ENCODE measurements at places on chromosomes 2 and 18.

- DNase-seq: no peak
These were observed 557.0 kb upstream of the CNTNAP5 start for GRCh38 chr2:123468071-123468470.

GRCh38 chr18:45384962-45385315 is 230.3 kb upstream of the SLC14A2 start:
- no peak for DNase-seq

GRCh38 chr2:96898641-96899412 is 28.9 kb upstream of the SEMA4C start:
- DNase-seq: no peak

GRCh38 chr18:63040788-63041410 is 278.7 kb downstream of the BCL2 start:
- no peak for DNase-seq

GRCh38 chr2:100730290-100730868 is 89.6 kb upstream of the NPAS2 start:
- DNase-seq: peak; percentile 58

- DNase-seq: no peak
These were observed 10.1 kb upstream of the NEU4 start for GRCh38 chr2:241798631-241799521.

GRCh38 chr2:97749581-97749980 is 36.2 kb downstream of the ZAP70 start:
- no peak for DNase-seq

GRCh38 chr18:25875551-25876240 is 214.7 kb downstream of the SS18 start:
- no peak for DNase-seq

GRCh38 chr2:86673986-86674670 is 46.0 kb upstream of the RMND5A start:
- DNase-seq: no peak

GRCh38 chr18:31830686-31831085 is 70.0 kb upstream of the SLC25A52 start:
- no peak for DNase-seq

- no peak for DNase-seq
These were observed 127.3 kb downstream of the TTN start for GRCh38 chr2:178679891-178680290.

- no peak for DNase-seq
These were observed 734.4 kb downstream of the CBLN2 start for GRCh38 chr18:71809711-71810110.

DNA sequence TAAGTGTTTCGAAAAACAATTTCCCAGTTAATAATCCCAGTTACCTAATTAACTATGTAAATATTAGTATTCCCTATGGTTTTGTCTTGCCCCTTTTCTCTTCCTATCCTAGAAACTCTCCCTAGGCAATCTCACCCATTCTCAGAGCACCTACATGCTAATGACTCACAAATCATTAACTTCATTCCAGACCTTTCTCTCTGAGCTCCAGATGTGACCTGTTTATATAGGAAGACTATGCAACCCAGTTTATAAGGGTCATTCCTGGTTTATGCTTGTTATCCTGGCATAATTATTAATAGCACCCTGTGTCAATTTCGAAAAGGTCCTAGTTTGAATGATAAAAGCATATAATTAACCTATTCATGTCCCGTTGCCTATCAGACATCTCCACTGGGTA is 14.8 kb upstream of the SERTAD2 start:
- no peak for DNase-seq

DNA sequence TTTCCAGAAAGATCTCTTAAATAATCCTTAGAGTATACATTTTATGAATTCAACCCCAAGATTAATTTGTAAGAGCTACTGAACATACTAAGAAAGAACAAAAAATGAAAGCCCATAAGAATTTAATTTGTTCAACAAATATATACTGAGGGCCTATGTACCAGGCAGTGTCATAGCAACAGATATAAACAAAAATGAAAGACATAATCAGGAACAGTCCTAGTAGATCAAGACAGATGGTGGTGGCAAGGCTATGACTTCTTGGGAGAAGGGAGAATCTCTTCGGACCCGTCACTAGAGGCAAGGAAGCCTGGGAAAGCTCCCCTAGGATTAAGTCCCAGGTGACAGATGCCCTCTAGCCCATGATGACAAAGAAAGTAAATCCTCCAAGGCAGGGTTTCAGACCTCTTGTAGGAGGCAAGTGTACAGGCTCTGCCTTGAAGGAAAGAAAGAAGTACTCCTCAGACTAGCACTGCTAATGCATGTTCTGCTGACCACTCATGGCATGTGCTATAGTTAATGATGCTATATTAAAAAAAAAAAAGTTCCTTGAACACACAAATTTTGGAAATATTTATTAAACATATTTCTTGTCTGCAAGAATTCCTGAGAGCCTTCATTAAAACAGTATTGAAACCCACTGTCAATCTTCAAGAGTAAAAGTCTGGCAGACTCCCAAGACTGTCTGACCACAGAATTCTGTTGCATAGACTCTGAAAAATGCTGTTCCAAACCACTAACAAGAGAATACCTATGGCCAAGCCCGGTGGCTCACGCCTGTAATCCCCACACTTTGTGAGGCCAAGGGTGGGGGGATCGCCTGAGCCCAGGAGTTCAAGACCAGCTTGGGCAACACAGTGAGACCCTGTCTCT is 31.5 kb downstream of the NOL10 start:
- DNase-seq: no peak

DNA sequence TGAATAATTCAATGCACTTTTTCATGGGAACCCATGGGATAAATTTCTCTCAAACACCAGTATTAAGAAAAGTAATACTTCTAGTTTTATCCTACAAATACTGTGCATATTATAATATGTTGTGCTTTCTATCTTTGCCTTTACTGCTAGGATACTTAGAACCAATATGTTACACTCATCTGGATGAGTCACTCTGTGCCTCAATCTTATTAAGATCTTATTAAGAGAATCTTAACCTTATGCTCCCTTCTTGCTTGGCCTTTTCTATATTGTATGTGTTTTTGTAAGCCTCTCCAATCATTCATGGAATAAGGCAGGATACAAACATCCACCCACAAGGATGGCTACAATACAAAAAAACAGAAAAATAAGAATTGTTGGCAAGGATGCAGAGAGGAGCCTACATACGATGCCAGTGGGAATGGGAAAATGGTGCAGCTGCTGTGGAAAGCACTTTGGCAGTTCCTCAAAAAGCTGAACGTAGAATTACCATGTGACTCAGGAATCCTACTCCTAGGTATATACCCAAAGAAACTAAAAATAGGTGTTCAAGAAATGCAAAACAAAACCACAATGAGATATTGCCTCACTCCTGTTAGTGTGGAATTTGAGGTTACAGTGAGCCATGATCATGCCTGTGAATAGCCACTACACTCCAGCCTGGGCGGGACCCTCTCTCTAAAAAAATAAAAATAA is 10.7 kb upstream of the TWSG1 start:
- no peak for DNase-seq

DNA sequence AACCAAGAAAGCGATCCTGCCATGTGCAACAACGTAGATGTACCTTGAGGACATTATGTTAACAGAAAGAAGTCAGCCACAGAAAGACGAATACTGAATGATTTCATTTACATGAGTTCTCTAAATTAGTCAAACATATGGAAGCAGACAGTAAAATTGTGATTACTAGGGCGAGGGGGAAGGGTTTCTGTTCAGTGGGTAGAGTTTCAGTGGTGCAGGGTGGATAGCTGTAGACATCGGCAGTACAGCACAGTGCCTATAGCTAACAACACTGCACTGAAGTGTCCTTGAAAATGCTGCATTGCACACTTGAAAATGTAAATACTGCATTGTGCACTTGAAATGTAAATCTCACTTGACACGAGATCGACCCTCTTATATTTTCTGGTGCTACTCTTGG is 275.3 kb downstream of the GALR1 start:
- DNase-seq: no peak

- peak; percentile 71 for DNase-seq
These were observed 2.9 kb upstream of the ATOH8 start for GRCh38 chr2:85750587-85751575.

DNA sequence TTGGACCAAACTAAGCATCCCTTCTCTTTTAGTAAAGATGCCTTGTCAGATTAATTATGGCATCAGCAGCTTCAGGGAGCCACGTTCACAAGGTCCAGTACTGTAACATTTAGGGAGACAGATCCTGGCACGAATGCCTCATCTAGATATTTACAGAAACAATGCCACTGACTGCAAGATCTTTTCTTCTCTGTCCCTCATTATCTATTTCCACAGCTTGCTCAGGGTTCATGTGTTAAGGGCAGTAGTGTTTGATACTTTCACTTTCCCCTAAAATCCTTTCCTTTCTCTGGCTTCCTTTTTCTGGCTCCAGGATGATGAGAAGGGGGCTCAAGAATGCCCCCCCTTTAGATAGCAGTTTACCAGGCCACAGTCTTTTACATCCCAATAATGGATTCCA is 393.9 kb downstream of the BCL11A start:
- no peak for DNase-seq

GRCh38 chr2:207223051-207223450 is 57.3 kb upstream of the KLF7 start:
- no peak for DNase-seq

- no peak for DNase-seq
These were observed 44.2 kb downstream of the GLI2 start for GRCh38 chr2:120779781-120780283.

DNA sequence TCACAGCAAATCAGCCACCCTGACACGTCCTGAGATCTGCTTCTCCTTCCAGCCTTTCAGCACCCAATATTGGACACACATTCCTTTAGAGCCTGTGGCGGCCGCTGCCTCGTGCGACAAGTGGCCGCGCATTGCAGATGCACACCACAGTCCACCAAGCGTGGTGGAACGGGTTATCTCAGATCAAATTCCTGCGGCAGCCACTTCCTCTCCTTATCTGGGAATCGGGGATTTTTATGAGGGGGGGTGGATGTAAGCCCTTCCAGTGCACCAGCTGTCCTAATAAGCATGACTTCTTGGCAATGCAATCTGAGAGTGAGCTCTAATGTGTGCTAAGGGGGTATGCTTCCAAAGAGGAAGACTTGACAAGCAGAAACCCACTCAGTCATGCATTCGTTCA is 18.3 kb upstream of the BMP10 start:
- DNase-seq: no peak

DNA sequence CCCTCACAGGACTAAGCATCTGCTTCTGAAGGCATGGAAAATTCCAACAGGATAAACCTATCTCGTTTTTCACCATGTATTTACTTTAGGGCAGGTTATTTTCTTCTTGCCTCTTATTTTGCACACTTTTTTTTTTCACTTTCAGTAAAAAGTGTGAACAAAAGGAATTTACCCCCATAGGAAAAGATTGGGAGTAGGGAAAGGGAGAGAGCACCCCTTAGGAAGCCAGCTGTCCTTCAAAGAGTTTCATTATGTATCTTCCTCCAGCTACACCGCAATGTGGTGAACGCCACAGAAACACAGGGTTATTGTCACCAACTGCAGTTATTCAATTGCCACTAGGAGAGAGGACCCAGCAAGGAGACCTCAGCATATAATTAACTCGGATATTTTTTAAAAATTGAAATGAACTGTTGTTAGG is 286.2 kb upstream of the VRK2 start:
- DNase-seq: peak; percentile 20

DNA sequence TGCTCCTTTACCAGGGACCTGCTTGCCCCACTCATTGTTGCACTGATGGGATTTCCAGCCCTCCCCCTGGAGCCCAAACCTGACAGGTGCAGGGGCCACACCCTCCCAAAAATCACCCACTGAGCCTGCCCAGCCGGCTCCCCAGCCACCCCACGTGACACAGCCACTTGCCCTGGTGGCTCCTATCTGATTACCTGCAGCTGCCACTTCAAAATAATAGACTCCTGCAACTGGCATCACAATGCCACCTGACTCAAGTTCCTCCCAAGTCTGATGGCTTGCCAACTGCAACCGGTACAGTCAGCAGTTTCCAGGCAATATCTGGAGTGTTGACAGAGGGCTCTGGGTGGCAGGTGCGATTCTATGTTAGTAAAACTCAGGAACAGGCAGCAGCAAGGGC is 66.2 kb downstream of the CRACDL start:
- no peak for DNase-seq

DNA sequence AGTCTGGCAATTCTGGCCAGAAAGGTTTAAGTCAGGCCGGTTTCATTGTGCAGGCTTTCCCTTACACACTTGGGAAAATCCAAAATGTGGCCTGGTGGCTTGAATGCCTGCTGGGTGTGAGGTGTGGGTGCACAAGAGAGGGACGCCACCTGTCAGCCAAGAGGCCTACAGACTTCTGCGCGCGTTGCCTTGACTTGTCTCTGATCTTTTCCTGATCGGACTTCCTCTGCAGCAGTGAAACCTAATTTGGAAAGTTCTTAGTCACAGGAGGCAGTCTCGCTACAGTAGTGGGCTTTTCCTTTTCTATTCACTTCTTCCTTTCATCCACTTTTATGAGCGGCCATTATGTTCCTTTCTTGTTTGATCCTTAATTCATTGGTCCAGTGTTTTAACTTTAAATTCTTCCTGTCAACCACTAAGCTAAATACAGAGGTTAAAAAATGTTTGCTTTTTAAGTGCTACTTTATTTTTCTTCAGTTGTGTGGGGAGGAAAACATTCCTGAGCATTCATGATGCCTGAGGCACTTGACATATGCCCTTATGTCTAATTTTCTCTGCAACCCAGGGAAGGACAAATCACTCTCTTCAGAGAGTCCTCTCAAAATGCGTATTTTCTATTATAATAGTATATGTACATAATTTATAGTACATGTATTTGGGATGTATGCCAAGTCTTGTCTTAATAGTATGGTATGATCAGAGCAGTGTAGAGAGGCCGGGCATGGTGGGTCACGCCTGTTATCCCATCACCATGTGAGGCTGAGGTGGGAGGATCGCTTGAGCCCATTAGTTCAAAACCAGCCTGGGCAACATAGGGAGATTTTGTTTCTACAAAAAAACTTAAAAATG is 128.9 kb downstream of the WDSUB1 start:
- DNase-seq: no peak

- no peak for DNase-seq
These were observed 25.4 kb downstream of the SLC9A4 start for GRCh38 chr2:102498414-102498813.

- DNase-seq: no peak
These were observed 311.3 kb downstream of the MYCN start for GRCh38 chr2:16251511-16252225.

GRCh38 chr18:74831571-74832250 is 234.0 kb downstream of the ZNF407 start:
- DNase-seq: no peak

- DNase-seq: no peak
These were observed 73.2 kb downstream of the LRRFIP1 start for GRCh38 chr2:237700512-237701032.

GRCh38 chr2:30677861-30678385 is 129.3 kb downstream of the CAPN13 start:
- no peak for DNase-seq

- DNase-seq: no peak
These were observed 285.1 kb downstream of the MBD5 start for GRCh38 chr2:148306027-148306426.

DNA sequence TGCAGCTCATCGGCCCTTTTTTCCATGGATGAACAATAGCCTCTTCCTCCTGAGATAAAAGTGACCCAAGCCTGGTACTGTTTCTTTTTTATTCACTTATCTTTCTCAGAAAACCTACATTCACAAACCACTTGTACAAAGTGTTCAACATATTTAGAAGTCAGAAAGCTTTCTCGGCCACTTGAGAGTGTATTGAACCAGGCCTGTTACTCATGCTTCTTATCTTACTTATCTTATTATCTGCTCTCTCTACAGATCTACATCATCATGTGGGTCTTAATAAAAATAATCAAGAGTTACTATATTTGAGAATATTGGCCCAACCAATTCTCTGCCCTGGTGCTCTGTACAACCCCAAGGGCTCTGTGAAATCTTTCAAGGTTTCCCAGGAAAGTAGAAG is 242.1 kb downstream of the MREG start:
- DNase-seq: no peak

GRCh38 chr2:170514140-170514539 is 201.0 kb upstream of the SP5 start:
- DNase-seq: no peak
